ENCODE measurements at places on chromosomes 2 and 18.
A peak's percentile ranks its signal among the peaks of the same experiment; 100 is the strongest.

DNA sequence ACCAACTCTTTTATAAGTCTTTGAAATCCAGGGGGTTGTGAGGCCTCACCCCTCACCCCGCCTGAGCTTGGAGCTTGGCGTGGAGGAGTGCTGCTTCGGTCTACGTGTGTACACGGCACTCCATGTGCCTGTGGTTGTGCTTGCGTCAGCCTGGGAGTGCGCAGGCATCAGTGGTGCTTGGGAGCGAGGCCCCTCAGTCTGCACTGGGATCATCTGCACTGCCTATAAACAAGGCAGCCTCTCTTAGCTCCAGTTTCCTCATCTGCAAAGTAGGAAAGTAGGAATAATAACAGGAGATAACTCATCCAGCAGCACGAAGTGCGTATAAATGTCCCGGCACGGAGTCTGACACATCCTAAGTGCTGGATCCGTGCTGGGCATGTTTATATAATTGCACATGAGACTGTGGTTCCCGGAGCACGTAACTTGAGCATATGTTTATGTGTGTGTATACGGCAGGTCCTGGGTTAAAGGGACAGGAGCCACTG lies 1.2 kb downstream of the GYPC start:
- peak; percentile 93 for DNase-seq

GRCh38 chr2:63003351-63003750 lies 47.3 kb upstream of the OTX1 start:
- no peak for DNase-seq

GRCh38 chr2:11404376-11405073 lies 60.1 kb upstream of the ROCK2 start:
- no peak for DNase-seq

- DNase-seq: no peak
Measured at GRCh38 chr18:9826685-9827084, 59.1 kb upstream of the TXNDC2 start.

GRCh38 chr2:241812730-241813643 lies 4.0 kb downstream of the NEU4 start:
- no peak for DNase-seq

- DNase-seq: no peak
Measured at GRCh38 chr2:43751476-43751990, 22.3 kb upstream of the DYNC2LI1 start.

DNA sequence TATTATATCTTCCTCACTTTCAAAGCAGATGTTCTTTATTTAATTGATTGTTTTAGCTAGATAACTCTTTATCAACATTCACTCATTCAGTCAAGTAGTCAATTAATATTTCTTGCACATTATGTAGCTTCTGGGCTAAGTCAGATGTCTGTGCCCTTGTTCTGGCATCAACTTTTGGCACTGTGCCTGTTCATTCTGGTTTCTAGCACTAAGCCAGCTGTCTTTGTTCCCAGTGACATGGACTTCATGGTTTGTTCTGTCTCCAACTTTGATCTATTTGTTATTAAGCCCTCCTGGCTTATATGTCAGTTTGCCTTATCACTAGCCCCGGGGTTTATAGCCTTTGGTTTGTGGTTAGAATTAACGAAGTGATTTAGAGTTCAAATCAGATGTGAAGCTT lies 247.9 kb upstream of the SYT4 start:
- DNase-seq: no peak
